ENCODE measurements at places on chromosomes 4 and X.

DNA sequence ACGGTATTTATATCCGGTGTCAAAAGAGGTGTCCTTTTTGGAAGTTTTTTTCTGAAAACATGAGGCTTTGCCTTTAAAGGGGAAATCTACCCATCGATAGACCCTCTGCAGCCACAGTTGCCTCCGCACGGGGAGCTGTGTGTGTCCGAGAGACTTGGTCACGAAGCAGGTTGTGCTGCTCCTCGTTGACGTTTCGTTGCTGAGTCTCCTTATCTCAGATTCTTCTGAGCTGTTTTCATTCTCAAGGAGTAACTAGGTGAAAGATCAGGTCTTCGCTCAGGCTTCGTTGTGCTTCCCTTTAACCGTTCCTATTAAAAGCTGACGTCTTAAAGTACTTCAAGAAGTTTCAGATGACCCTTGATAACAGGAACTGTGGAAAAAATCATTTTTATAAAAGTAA is 23.8 kb downstream of the TRMT44 start:
- DNase-seq, result no peak

GRCh38 chrX:30141966-30142365 is 73.4 kb upstream of the MAGEB2 start:
- DNase-seq, result no peak

GRCh38 chr4:176622251-176622948 is 170.3 kb downstream of the VEGFC start:
- no peak for DNase-seq

DNA sequence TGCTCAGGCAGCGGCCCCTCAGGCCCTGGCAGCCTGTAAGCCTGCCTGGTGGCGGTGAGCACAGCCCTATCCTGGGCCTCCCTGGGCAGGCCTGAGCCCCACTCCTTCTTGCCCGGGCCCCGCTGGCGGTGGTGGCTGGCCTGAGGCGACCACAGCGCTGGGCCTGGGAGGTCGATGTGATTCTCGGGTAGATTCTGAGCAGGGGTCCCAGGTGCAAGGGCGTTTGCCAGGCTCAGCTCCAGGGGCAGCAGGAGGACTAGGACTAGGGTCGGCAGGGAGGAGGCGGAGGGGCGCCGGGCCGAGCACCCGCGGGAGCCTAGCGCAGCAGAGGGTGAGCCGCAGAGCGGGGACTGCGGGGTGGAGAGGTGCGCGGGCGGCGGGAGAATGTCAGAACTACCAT is 17.0 kb downstream of the FAM9A start:
- DNase-seq, result no peak

DNA sequence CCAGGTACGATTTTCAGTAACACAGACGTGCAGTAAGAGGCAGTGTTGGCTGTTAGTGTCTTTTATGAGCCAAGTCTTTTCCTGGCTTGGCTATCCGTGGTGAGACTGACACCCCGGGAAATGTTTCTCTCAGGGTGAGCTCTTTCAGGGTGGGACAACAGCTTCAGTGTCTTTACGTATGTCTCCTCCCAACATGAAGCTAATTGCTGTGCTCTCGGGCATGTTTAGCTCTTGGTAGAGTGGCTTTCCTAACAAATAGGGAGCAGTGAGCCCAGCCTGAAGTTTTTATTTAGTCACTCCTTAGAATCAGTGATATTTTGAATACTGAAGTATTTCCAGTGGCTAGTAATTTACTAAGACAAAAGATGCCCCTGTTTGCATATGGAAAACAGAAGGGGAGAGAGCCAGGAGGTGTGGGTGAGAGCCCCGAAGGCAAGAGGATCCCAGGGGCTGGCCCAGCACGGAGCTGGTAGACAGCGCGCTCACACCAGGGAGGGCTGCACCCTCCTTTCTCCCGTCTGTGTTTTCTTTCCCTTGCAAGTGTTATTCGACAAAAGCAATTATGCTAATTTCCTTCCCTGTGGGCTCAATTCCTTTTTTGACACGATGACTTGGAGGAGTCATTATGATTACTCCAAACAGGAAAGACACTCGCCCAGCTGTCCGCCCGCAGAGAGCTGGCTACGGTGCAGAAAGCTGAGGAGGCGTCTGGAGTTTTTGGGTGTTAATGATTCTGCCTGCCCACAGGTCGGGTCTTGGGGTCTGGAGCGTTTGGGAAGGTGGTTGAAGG is 47.7 kb downstream of the PDGFRA start:
- DNase-seq, result no peak

DNA sequence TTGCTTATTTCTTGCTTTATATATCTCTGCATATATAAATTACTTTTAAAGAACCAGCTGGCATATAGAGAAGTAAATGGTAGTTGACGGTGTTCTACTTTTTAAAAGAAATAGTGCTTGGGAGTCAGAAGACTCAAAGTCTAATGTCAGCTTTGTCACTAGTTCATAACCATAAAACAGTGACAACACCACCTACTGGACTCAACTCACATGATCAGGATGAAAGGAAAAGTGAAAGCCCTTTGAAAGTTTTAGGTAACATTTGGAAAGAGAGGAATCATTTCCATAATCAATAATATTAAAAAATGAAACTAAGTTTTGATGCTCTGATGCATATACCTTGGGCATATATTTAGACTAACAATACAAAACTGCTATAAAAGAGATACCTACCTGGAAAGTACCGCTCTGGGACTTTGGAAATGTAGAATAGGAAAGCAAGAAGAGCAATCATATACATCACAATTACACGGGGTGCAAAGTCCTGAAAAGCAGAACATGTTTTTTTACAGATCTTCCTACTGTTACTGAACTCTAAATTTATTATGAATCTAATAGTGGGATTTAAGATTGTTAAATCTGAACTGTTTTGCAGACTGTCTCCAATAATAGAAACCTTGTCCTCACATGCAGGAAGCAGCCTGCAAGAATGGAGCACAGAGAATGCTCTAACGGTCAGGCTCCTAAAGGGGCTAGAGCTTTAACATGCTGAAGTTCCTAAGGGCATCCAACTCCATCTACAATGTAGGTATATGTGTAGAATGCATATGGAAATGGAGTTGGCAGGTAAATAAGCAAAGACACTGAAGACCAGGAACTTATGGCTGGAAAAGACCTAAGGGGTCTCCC is 15.6 kb downstream of the PAQR3 start:
- DNase-seq, result no peak

GRCh38 chr4:120814886-120815285 is 107.6 kb downstream of the PRDM5 start:
- no peak for DNase-seq

GRCh38 chr4:76498550-76498949 is 63.5 kb downstream of the SHROOM3 start:
- DNase-seq, result no peak

- DNase-seq, result no peak
These were observed 23.3 kb downstream of the MAML3 start for GRCh38 chr4:140130677-140131076.

DNA sequence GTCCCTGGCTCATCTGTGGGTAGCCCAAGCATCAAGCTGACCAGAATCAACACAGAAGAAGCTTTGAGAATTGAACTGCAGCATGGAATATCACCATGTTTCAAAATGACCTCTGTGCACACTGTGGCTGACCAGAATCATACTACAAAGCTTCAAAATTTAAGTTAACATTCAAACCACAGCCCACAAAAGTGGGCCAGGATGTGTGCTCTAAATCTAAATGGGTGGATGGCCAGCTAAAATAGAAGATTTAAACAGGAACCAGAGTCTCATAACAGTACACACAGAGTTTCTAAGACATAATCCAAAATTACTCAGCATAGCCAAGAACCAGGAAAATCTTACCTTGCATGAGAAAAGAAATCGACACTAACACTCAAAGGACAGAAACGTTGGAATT is 46.1 kb downstream of the KLF3 start:
- no peak for DNase-seq

DNA sequence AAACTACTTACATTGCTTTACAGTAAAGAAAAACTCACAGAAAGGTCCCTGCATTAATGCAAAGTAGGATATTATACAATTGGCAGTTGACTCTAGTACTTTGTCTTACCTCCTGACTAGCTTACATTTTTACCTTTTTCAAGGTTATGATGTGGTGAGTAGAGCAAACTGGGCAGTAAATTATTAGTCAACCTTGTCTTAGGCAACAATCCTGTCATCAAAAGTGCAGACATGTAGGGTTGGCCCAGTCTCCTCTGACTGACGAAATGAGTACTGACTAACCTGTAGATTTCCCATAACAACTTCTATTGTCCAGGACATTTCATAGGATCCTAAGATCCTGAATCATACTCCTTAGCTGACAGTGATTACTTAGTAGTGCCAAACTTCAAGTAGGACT is 142.0 kb upstream of the NUDT6 start:
- no peak for DNase-seq

DNA sequence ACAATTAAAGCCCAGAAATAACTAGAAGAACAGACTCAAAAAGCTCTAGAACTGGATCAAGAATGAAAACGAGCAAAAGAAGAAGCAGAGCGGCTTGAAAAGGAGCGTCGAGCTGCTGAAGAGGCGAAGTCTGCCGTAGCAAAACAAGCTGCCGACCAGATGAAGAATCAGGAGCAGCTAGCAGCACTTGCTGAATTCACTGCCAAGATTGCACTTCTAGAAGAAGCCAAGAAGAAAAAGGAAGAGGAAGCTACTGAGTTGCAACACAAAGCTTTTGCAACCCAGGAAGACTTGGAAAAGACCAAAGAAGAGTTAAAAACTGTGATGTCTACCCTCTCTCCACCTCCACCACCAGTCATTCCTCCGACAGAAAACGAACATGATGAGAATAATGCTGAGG is 56.1 kb upstream of the PPP4R3C start:
- no peak for DNase-seq

DNA sequence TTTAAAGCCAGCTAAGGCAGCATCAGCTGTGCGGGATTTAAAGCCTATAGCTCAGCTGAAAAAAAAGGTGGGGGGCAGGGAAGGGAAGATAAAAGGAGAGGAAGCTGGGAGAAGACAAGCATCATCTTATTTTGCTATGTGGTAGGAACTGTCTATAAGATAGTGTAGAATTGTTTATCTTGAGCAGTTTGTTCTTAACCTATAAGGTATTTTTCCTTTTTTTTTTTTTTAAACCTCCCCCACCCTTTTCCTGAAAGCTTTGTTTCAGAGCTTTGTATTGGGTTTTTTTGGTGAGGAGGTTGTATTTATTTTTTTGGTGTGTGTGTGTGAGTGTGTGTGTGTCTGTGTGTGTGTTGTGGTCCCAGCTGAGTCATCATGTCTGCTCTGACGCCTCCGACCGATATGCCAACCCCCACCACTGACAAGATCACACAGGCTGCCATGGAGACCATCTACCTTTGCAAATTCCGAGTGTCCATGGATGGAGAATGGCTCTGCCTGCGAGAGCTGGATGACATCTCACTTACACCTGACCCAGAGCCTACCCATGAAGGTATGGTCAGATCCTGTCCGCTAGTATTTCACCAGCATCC is 531 bp downstream of the RUFY3 start:
- DNase-seq, result no peak

DNA sequence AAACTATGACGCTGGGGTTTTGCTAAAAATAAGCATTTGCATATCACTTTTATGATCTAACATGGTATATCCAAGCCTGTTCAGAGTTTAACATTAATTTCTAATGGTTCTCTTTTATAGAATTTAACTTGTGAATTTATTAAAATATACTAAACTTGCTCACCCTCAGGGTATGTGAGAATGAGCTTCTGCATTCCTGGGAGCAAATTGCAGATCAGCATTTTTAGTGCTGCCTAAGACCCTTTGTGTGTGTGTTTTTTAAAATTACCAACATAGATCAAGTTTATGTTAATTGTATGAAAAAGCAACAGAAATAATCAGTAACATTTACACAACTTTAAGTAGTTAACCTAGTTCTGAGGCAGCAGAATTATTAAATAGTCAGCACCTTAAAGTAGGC is 218.0 kb upstream of the AGA start:
- DNase-seq, result no peak

- DNase-seq, result no peak
These were observed 138.7 kb downstream of the AFAP1 start for GRCh38 chr4:7801001-7801400.

DNA sequence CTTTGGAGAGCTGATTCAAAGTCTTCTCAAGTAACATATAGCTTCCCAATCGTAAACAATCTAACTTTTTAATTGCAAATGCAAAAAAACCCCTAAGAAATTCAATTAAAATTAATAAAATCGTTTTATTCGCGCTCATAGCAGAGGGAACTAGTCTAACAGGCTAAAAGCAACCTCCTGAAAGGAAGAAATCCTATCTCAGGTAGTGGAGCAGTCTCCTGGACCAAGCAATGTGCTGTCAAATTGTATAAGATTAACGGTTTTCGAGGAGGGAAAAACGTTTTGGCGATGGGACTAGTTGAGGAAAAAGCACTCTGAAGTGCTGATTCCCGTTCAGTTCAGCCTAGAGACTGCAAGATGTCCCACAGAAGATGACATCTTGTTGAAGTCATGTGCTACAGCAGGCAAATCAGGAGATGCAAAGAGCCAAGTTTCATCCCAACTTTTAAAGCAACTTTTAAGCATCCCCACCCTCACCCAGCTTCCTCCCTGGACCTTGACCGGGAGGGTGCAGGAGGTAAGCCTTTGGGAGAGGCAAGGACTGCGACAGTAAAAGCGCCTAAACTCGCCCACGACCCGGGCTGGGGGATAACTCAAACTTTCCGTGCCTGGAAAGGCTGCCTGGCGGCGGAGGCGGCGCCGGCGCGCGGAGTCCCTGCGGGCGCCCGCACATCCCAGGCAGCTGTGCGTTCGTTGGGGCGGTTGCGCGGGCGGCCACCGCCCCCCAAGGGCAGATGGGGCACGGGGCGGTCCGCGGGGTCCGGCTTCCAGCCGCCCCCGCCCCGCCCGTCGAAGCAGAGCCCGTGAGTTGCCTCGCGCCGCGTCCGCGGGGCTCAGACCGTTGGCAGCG is 784 bp downstream of the MAP7D3 start:
- peak; percentile 38 for DNase-seq

GRCh38 chr4:159420162-159421057 is 317.5 kb downstream of the RAPGEF2 start:
- DNase-seq, result no peak

DNA sequence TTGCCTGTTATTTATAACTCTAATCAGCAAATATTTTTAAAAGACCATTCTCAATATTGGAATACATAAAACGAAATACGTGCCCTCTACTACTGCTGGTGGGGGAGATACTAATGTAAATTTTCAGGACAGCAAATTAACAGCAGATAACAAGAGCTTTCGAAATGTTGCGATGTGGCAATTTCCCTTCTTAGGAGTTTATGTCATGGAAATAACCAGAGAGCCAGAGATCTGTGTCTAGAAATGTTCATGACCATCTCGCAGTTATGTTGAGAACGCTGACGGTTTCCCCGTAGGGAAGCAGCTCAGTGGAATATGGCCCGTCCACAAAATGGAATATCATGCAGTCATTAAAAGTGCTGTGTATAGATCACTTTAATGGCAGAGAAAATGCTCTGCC is 238.4 kb upstream of the PSAPL1 start:
- DNase-seq, result no peak

DNA sequence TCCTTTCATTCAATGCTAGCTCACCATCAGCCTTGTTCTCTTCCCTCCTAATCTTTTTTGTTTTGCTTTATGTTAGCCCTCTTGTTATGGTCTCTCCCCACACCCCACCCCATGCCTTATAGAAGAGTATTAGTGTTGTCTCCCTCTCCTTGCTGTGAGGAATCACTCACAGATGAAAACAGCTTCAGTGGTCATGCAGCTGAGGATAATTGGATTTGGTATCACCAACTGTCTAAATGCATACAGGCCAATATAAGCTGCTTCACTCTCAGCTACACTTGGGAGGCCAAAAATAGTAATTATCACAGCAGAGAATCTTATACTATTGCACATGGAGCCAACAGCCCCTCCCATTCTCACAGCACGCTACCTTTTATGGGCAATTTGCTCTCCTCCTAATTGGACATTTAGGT is 494.6 kb upstream of the FAM241A start:
- DNase-seq, result no peak

All from activated CD4-positive, alpha-beta T cell treated with anti-CD3 and anti-CD28 coated beads for 1 hour (primary cell).